Muscle of arm (tissue), 14 donors: ENCODE measurements at places on chromosomes 3 and 15. TPM values are rescaled to one million over a fixed set of nuclear protein-coding genes. Genes with fewer than 3 reads are reported as not detected.

DNA sequence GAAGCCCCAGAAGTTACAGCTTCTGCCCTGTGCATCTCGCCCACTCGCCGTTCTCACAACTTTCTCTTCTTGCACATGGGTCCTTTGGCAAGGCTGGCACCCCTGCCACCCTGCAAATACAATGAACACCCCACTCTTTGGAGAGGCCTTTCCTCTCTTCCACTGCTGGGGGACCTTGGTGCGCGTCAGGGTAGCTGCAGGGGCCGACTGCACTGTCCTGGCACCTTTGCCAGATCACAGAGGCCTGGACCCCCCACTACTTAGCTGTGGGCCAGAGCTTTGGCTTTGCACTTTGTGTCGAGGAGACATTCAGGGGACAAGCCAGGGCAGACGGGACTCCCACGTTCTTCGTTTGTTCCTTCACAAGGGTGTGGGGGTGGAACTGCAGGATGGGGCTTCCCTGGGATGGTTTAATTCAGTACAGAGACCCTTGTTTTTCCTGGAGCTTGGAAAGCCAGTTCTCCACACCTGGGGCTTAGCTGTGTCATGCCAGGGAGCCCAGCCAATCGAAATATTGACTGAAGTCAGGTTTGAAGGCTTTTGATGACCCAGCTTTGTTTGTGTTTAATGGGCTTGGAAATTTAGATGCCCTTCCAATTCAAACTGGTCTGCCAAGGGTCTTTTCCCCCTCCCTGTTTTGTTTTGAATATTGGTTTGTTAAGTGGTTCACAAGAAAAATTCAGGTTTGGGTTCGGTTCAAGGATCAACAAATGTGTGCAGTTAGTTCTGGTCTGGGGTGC is 256.1 kb upstream of the TLE3 start:
- DNase-seq: no peak

DNA sequence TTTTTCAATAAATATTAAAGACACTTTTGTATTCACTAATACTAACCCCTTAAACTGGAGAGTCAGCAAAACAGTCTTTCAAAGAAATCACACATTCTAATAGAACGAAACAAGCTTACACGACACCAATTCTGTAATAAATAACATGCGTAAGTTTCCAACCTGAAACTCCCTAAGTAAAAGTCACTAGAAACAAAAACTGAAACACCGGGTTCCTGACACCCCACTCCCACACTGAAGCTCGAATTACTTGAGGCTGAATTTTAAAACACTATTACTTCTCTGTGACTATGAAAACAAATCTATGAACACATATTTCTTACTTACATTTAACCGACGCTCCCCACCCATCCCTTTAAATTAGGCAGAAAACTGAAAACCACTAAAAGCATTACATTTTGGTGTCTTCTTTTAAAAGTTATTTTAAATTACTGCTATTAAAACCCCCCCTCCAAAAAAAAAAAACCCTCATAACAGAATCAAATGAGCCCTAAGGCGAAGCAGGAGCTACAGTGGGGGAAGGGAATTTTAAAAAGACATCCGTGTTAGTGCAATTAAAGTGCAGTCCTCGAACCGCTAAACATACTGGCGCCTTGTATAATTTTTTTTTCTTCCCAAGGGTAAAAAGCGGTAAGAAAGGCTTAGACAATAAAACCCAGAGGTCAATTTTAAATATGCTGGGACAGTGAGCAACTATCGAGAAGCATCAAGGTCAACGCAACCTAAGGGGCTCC is 878 bp downstream of the SPPL2A start:
- peak; percentile 48 for DNase-seq

GRCh38 chr3:10189557-10190354 is 25.0 kb downstream of the IRAK2 start:
- DNase-seq: peak; percentile 69

- no peak for DNase-seq
These were observed 93.2 kb upstream of the LRIG1 start for GRCh38 chr3:66593978-66594377.

GRCh38 chr3:50112462-50112861 is 23.7 kb downstream of the RBM5 start:
- no peak for DNase-seq

DNA sequence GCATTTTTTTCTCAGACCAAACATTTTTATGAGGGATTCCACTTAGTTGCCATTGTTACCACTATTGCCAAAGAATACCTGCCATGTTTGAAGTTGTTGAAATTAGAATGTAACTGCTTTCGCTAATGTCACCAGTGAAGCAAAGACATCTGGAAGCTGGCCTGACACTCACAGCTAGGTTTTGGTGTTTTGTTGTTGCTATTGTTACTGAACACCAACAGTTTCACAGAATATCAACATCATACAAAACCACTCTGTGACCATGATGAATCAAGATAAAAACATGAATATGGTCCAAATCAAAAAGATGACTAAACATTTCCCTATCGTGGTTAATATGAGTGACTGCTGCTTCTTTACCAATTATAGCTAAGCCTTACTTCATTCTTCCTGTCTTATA is 6.9 kb upstream of the CFAP20DC start:
- no peak for DNase-seq

DNA sequence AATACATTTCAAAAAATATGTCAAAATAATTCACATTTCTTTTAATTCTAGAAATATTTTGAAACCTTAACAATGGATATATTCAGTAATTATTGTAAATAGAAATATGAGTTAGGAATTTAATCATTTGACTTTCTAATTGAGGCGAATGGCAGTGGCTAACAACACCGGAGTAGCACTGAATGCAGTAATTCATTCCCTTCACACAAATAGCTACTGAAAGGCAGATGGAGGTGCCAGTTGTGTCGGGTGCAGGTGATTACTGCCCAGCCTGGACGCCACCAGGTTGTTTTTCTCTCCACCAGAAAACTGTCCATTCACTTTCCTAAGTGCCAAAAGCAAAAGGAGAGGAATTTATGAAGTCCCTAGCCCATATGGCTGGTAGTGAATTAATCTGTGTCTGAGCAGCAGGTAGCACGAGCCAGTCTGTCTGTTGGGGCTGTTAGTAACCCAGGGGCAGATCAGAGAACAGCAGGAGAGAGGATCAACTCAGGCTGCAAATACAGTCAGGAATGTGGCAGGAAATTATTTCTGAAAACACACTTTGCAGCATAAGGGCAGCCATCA is 79.3 kb upstream of the GMNC start:
- no peak for DNase-seq

- DNase-seq: no peak
These were observed 10.2 kb upstream of the TGFBR2 start for GRCh38 chr3:30596152-30596551.

DNA sequence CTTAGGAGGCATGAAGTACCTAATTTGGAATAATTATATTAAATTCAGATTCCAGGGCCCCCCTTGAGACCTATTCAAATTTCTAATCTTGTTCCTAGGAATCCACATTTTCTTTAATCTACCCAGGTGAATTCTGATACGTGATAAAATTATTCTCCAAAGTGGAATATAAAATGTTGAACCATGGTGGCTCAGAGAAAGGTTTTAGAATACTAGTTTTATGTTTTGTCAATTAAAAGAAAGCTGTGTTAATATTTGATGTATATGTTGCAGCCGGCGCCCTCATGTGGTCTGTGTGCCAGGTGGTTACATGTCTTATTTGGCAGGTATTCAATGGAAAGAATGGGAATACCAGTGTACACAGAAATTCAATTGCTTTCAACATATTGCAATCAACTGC is 321.8 kb downstream of the FEZF2 start:
- DNase-seq: no peak

DNA sequence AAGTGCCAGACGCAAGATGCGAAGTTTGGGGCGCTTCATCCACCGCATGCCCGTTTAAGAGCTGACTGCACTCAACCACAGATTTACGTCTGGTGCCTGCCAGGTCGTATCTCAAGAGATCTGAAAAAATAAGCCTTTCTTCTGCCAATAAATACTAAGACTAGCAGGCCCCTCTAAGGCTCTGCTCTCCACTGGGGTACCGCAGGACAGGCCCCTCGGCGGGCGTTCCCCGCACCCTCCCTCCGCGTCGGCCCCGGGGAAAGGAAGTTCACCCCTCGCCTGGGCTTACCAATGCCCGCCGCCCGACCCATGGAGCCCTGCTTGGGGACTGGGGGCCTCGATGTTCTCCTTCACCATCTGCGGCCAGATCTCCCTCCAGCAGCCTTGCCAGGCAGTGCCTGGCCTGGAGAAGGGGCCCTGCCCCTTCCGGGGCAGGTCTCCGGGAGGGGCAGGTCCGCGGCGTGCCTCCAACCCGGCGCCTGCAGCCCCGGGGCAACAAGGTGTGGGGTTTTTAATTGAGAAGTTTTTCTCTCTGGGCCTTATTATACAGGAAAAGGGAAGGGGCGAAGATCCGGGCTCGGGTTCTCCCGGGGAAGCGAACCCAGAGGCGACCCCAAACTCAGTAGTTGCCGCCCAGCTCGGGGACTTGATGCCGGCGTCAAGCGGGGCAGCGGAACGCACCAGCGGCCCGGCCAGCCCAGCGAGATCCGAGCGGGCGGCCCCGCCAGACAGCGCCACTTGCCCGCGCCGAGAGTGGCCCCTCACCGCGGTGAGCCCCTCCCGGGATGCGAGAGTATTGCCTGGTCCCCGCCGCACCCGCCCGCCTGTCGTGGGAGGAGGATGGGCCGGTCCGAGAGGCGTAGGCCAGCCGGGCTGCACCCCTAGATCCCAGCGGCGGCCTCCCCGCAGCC is 735 bp downstream of the GOLGA8B start:
- no peak for DNase-seq

GRCh38 chr15:31447931-31448634 is 121.4 kb downstream of the KLF13 start:
- DNase-seq: no peak

- peak; percentile 7 for DNase-seq
These were observed 63.6 kb downstream of the SLC15A2 start for GRCh38 chr3:121957674-121958415.

GRCh38 chr15:49962044-49962602 is 156.9 kb downstream of the ATP8B4 start:
- no peak for DNase-seq

DNA sequence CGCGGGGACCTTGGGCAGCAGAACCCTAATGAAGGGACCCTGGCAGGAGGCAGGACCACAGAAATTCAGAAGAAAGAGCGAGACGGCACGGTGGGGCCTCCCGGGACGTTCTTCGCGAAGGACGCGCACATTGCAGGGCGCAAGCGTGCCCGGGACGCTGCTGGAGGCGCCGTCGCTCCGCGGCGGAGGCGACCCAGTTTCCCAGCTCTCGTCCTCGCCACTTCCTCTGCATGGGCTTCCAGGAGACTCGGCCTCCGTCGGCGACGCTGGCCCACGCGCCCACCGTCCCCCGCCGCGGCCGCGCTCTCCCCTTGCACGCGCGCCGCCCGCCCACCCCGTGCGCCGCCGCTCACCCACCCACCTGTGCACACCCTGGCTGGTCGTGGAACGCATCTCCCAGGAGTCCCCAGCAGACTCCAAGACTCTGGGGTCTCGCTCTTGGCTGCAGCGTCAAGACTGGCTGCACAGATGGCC is 31.8 kb upstream of the SMAD3 start:
- no peak for DNase-seq

- DNase-seq: no peak
These were observed 18.1 kb upstream of the RAF1 start for GRCh38 chr3:12681943-12682390.

DNA sequence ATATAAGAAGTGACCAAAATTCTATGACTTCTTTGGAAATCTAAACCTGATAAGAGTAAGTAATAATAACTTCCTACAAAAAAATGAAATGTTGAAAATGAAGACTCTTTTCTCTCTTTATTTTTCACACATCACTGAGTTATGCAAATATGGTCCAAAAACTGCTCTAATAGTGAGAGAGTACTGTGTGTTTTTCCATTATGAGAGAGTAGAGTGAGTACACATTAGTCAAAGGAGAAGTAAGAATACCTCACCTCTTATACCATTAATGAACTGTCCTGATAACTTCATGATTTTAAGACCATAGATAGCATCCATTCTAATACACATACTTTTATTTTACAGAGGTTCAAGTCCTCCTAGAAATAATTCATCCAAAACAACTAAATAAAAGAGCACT is 1310.2 kb downstream of the SI start:
- no peak for DNase-seq

DNA sequence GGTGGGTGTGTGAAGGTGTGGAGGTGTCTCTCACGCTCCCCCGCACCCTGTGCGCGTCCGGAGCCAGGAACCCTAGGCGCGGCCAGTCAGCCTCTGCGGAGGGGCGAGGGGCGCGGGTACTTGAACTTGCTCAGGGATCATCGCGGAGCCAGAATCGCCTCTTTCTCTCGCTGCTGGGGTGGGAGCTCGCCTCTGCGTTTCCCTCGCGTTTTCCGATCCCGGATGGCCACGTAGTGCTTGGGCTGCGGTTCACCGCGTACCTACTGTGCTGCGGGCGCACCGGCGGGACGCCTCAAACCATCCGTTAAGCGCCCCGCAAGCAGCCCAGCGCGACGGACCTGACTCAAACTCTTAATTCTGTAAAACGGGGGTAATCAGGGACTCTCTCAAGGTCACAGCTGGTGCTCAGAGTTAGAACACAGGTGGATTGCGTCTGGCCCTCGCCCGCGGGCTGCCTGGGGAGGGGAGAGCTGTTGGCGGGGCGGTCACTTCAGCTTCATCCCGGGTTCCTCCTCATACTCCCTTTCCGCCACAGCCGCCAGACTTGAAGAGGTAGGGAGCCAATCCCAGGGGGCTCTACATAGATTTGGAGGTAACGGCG is 686 bp downstream of the MYRIP start:
- no peak for DNase-seq

DNA sequence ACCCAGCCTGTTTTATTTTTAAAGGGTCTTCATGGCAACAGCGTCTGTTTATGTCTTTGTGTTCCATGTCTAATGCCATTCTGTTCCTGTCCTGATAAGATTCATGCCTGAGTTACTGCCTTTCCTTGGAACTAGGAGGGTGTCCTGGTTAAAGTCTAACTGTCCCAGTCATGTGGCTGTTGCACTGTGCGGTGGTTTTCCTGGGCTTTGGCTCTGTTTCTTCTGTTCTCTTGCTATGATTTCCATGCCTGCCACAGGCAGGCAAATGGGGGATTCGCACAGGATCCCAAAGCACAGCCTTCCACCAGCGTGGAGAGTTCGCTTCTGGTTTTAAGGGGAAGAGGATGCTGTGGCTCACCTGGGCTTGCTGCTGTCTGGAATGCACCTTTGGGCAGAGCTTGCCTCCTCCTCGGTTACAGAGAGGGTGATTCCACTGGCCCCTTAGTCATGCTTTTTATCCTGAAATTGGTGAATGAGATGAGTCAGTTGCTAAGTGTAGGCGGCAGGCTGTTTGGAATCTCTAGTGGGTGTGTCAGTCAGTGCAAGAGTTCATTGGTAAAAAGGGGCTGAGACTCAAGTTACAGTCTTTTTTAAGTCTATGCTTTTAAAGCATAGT is 86.8 kb downstream of the CCK start:
- peak; percentile 58 for DNase-seq

DNA sequence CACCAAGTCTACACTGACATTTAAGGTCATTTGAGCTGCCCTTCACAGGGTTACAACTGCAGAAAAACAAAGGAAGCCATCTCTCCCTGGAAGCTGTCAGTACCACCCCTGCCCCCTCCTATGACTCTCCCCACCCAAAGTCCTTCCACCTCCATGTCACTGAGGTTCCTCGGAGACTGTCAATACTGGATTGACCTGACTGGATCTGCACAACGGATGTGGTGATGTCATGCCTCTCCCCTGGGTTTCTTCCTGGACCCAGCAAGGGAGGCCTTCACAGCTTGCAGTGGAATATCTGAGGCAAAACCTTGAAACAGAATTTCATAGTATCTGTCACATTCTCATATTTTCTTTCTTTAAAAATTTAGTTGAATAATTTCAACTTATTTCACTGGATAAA is 153.5 kb downstream of the CLSTN2 start:
- DNase-seq: no peak

The CCDC51 gene
- polyA plus RNA-seq: not detected

The P2RY14 gene
- polyA plus RNA-seq: 1.1 TPM

The TMCO5A gene
- polyA plus RNA-seq: not detected

The DZIP1L gene
- polyA plus RNA-seq: 8.2 TPM

The SEMA5B gene
- polyA plus RNA-seq: 28.3 TPM

The SCN5A gene
- 8.5 TPM for polyA plus RNA-seq
